Tibial artery (tissue), 4 donors: ENCODE measurements at places on chromosomes 2 and 18.

GRCh38 chr2:239274391-239275043 is 126.3 kb downstream of the HDAC4 start:
- peak overlapping the region; percentile 41 for H3K4me3 ChIP-seq
- peak; percentile 62 for DNase-seq
- no peaks in the 10 kb centered on the region for H3K27me3 ChIP-seq
- no peaks in the 10 kb centered on the region for H3K36me3 ChIP-seq

GRCh38 chr2:147649286-147649685 is 195.5 kb upstream of the ACVR2A start:
- no peaks in the 10 kb centered on the region for H3K27me3 ChIP-seq
- H3K4me3 ChIP-seq: no peak overlapping the region
- H3K27ac ChIP-seq: no peak overlapping the region
- H3K4me1 ChIP-seq: no peaks in the 10 kb centered on the region
- H3K36me3 ChIP-seq: no peaks in the 10 kb centered on the region
- no peak for DNase-seq

GRCh38 chr2:236638707-236639106 is 69.1 kb downstream of the ACKR3 start:
- DNase-seq: peak; percentile 53
- no peaks in the 10 kb centered on the region for H3K36me3 ChIP-seq
- no peaks in the 10 kb centered on the region for H3K4me1 ChIP-seq
- no peak overlapping the region for H3K4me3 ChIP-seq

DNA sequence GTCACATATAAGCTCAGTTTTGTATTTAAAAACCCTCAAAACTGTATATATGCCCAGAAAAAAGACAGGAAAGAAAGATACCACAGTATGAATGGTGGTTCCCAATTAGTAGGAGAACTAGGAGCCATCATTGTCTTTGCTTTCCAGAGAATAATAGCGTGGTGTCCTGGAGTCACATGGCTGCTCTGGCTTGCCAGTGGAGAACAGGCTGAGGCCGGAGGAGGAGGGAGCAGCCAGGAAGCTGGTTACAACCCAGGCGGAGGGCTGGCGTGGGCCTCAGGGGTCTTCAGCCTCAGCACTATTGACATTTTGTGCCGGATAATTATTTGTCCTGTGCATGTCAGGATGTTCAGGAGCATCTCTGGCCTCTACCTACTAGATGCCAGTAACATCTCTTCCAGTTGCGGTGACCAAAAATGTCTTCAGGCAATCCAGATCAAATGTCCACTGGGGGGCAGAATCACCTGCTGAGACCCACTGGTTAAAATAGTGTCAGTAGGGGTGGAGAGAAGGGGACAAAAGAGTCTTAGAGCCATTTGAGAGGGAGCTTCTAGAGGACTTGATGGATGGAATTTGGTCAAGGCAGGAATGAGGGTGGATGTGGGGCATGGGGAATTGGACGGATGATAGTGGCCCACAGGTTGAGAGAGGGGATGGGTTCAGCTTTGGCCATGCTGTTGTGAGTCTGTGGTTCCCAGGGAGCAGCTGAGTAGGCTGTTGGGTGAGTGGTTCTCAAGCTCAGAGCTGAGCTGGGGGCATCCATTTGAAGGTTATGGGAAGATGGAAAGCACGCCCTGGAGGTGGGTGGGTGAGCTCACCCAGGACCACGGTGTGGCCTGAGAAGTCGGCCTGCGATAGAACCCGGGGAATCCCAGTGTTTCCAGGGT is 144.9 kb downstream of the AGAP1 start:
- H3K36me3 ChIP-seq: no peaks in the 10 kb centered on the region
- H3K27me3 ChIP-seq: no peaks in the 10 kb centered on the region
- H3K4me3 ChIP-seq: peak overlapping the region; percentile 12
- H3K4me1 ChIP-seq: peaks cover 24% of the 10 kb centered on the region

DNA sequence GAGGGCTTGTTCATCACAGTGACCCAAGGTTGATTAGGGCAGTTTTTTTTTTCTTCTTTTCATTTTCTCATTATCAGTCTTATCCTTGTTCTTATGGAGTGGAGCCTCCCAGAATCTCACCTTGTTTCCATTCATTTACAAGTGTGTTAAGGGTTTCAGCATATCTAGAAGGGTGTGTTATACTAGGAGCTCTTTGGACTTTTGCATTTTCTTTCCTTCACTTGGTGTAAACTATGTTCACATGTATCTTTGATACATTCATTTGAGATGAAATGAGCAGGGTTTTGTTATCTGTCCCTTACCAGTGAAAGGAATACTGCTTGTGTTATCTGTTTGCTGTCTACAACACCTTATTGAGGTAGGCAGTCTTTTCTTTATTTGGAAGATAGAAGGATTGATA is 96.7 kb downstream of the WDR7 start:
- H3K27ac ChIP-seq: no peak overlapping the region
- H3K4me3 ChIP-seq: no peak overlapping the region
- H3K4me1 ChIP-seq: no peaks in the 10 kb centered on the region

- no peak for DNase-seq
- H3K27ac ChIP-seq: no peak overlapping the region
- H3K4me1 ChIP-seq: peaks cover 13% of the 10 kb centered on the region
- peak overlapping the region; percentile 50 for H3K4me3 ChIP-seq
Observed at GRCh38 chr18:498931-499775, 1.3 kb downstream of the COLEC12 start.

- DNase-seq: no peak
- no peak overlapping the region for H3K27ac ChIP-seq
- H3K27me3 ChIP-seq: no peaks in the 10 kb centered on the region
- H3K4me3 ChIP-seq: no peak overlapping the region
- no peaks in the 10 kb centered on the region for H3K36me3 ChIP-seq
Observed at GRCh38 chr2:229489016-229489415, 217.9 kb upstream of the PID1 start.

DNA sequence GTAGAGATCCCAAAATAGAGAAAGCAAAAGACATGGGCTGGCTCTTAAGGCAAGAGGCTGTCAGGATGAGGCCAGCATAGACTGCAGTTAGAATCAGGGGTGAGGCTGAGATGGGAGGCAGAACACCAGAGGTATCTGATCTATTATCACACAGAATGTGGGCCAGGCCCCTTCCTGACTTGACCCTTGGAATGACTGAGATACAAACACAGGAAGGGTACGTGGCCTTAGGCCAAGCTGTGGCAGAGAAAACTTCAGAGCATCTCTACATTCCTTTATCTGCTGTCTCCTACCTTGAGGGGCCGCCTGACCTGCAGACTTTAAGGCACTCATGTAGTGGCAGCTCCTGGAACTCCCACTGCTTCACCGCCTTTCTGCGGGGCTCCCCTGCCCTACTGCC is 28.4 kb downstream of the TMEM17 start:
- no peaks in the 10 kb centered on the region for H3K4me1 ChIP-seq
- H3K36me3 ChIP-seq: no peaks in the 10 kb centered on the region
- peak overlapping the region; percentile 19 for H3K27ac ChIP-seq
- DNase-seq: no peak

DNA sequence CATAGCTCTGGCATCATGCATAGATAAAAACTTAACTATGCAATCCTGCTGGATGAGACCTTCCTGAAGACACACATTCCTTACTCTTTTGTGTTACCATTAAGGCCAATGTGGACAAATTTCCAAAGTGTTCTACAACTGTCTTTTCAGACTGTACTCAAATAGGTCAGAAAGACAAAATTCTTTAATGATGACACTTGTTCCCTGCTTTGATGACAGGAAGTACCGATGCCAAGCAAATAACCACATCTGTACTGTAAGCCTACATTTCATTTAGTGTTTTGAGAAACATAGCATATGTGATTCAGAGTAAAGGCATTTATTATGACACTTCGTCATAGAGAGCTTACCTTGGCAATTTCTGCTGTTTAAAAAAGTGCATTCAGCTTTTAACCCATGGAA is 55.0 kb downstream of the PMAIP1 start:
- no peaks in the 10 kb centered on the region for H3K4me1 ChIP-seq
- no peak overlapping the region for H3K27ac ChIP-seq
- no peak overlapping the region for H3K4me3 ChIP-seq
- DNase-seq: no peak

DNA sequence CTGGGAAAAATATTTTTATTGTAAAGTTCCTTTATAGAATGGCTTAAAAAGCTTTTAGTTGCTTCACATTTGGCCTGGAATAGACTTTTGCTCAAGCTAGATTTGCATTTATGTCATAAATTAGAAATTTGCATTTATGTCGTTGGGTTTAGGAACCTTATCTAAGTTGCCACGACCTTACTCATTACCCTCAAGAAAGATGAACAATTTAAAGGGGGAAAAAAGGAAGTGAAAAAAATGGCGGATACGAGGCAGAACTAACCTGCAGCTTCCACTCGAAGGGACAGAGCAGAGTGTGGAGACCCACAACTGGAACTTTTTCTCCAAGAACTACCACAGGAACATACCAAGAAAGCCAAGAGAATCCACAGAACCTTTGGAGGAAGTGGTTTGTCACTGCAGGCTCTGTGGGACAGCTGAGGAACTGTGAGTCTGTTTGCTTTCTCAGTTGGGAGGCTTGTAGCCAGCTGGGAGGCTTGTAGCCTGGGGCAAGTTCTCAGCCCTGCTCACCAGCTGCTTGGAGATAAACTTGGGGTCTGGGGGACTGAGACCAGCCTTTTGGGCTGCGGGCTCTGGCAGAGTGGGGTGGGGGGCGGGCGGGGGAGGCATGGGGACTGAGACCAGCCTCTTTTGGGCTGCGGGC is 349.9 kb upstream of the MEIS1 start:
- no peaks in the 10 kb centered on the region for H3K27me3 ChIP-seq
- H3K27ac ChIP-seq: no peak overlapping the region
- no peaks in the 10 kb centered on the region for H3K36me3 ChIP-seq

DNA sequence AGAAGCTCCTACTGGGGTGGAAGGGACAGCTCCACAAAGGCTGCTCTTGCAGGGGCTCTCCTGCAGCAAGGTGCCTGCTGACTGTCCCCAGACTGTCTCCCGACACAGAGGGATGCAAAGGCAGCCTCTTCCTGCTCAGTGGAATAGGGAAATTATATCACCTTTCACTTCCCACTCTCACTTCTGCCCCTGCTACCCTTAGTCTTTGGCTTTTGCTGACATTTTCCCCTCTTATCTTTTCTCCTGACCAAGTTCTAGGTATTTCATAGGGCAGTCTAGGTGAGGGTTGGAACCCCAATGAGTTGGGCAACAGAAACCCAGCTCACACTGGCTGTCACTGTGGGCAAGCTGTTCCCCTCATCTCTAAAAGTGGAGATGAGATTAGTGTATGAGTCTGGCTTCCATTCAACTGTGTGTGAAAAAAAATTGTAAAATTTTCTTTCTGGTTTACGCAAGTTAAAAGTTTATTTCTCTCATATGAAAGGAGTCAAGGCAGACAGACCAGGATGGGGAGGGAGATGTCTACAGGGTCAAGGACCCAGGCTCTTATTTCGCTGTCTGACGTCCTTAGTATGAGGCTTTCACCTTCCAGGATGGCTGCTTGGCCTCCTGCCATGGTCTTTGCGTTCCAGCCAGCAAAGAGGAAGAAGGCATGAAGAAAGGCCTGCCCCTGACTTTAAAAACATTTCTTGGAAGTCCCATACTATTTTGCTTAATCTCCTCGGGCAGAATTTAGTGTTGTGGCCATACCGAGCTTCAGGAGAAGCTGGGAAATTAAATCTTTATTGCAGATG is 7.5 kb upstream of the MOCOS start:
- H3K27me3 ChIP-seq: no peaks in the 10 kb centered on the region
- H3K4me3 ChIP-seq: no peak overlapping the region

- H3K27ac ChIP-seq: no peak overlapping the region
- H3K27me3 ChIP-seq: no peaks in the 10 kb centered on the region
- H3K4me1 ChIP-seq: no peaks in the 10 kb centered on the region
- no peak overlapping the region for H3K4me3 ChIP-seq
Observed at GRCh38 chr2:224407241-224407701, 5.4 kb upstream of the FAM124B start.

GRCh38 chr2:5766561-5766960 is 74.4 kb downstream of the SOX11 start:
- DNase-seq: no peak
- no peak overlapping the region for H3K27ac ChIP-seq
- no peaks in the 10 kb centered on the region for H3K36me3 ChIP-seq
- no peaks in the 10 kb centered on the region for H3K27me3 ChIP-seq
- no peaks in the 10 kb centered on the region for H3K4me1 ChIP-seq

GRCh38 chr2:196330645-196331044 is 159.3 kb upstream of the STK17B start:
- H3K36me3 ChIP-seq: no peaks in the 10 kb centered on the region
- no peaks in the 10 kb centered on the region for H3K4me1 ChIP-seq
- no peak overlapping the region for H3K4me3 ChIP-seq
- H3K27ac ChIP-seq: no peak overlapping the region

DNA sequence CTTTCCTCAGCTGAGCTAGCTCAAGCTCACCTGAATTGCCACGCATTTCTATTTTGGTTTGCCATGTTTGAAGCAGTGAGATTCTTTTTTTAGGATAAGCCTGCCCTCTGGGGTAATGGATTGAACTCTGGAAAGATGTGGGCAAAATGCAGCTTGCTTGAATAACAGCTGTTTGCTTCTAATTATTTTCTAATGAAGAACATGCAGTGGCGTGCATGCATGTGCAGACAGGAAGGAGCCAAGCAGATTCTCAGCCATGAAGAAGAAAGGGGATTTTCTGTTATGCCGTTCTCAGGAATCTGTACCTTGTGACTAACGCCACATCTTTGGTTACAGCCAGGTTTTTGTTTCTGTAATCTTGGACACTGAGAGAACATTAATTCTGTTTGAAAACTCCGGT is 171.2 kb downstream of the ANTXR1 start:
- peak overlapping the region; percentile 4 for H3K27ac ChIP-seq
- H3K36me3 ChIP-seq: peaks cover 37% of the 10 kb centered on the region
- H3K4me1 ChIP-seq: no peaks in the 10 kb centered on the region
- no peak for DNase-seq

GRCh38 chr18:68445136-68445535 is 269.8 kb downstream of the TMX3 start:
- H3K36me3 ChIP-seq: no peaks in the 10 kb centered on the region
- no peaks in the 10 kb centered on the region for H3K27me3 ChIP-seq
- no peak overlapping the region for H3K4me3 ChIP-seq
- H3K4me1 ChIP-seq: no peaks in the 10 kb centered on the region

GRCh38 chr2:110877031-110877827 is 144.9 kb downstream of the ACOXL start:
- H3K4me1 ChIP-seq: no peaks in the 10 kb centered on the region
- no peaks in the 10 kb centered on the region for H3K36me3 ChIP-seq
- H3K4me3 ChIP-seq: no peak overlapping the region
- no peak for DNase-seq
- H3K27ac ChIP-seq: no peak overlapping the region
- no peaks in the 10 kb centered on the region for H3K27me3 ChIP-seq

- H3K27me3 ChIP-seq: no peaks in the 10 kb centered on the region
- H3K4me1 ChIP-seq: no peaks in the 10 kb centered on the region
- H3K4me3 ChIP-seq: no peak overlapping the region
- H3K36me3 ChIP-seq: no peaks in the 10 kb centered on the region
Observed at GRCh38 chr2:78476619-78477229, 548.8 kb upstream of the REG3G start.

DNA sequence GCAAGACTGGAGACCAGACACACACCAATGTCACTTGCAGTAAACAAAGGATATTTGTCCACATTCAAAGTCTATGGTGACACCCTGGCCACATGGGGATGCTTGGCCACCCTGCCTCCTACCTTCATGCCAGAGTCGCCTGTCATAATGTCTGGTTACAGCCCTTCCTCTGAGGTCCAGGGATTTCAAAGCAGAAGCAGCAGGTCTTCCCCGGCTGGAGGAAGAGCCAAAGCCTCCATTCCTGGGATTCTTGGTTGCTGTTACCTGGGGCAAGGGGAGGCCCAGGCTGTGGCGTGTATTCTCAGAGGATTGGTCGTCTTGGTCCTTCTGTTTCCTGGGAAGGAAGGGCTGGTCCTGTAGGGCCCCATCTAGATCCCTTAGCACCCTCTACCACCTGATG is 2.3 kb upstream of the ALPP start:
- no peak overlapping the region for H3K27ac ChIP-seq
- H3K4me1 ChIP-seq: no peaks in the 10 kb centered on the region
- DNase-seq: peak; percentile 6
- H3K36me3 ChIP-seq: no peaks in the 10 kb centered on the region
